ENCODE measurements at places on chromosomes 4 and X.

DNA sequence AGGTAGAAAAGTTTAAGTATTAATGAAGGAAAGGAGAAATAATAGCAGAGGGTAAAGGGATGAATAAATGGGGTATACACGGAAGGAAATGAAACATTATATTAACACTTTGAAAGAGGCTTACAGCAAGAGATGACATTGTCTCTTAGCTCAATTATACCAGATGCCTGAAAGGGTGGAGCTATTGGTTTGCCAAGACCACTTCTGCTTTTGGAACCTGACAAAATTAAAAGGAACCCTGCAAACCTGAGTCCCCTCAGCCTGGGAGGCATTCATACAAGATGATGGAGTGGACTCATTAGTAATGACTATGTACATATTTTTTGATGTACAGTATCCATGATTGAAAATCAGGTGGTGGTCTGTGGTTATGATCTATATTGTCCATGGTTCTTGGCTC lies 45.1 kb upstream of the HPF1 start:
- no peak for DNase-seq

DNA sequence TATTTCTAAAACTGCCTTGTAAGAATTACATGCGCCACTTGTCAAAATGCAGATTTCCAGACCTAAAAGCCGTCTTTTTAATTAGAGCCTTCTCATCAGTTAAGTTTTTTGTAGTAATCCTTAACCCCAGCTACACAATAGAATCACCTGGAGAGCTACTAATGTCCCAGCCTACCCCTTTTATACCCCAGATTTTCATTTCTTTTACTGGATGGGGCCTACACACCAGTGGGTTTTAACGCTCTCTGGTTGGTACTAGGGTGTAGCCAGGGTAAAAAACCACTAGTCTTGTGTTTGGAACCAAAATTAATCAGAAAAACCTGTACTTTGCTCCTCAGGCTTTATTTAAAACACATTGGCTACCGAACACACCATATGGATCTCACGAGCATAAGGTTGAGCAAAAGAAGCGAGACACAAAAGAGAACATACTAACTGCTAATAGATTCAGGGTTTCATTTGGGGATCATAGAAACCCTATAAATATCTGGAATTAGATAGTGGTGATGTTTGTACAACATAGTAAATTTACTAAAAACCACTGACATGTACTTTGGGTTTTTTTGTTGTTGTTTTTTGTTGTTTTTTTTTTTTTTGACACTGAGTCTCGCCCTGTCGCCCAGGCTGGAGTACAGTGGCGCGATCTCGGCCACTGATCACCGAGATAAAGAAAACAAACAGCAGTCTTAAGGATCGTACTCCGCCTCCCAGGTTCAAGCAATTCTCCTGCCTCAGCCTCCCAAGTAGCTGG lies 30.6 kb downstream of the BBS12 start:
- no peak for DNase-seq

DNA sequence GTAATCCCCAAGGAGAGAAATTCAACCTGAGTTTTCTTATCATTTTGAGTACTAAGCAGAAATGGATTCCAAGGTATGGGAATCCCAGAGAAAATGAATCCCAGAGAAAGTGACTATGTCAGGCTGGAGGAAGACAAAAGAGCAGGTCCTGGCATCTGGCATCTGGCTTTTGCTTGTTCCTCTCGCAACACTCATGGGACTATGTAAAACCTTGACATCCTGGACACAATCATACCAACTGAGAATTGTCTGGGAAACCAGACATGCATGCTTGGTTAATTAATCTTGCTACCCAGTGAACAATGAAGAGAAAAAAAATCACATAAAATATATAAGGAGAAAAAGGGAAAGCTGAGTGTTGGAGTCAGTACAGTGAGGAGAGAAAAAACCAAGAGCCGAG lies 12.9 kb downstream of the DCAF8L1 start:
- no peak for DNase-seq

DNA sequence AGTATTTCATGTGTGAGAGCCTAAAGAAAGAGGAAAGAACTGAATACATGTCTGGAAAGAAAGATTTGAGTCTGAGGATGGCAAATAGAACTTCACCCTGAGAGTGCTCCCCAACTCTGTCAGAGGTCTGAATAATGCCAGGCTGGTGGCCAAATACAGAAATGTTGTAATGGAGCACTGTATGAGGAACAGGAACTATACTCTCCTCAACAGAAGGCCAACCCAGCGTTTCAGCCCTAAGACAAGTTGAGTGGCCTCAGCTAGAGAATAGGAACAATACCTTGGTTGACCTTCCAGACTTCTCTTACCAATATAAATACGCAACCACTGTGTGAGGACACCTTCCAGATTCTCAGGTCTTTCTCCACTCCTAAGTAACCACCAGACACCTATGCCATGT lies 94.5 kb upstream of the STIM2 start:
- no peak for DNase-seq
